ENCODE measurements at places on chromosomes 2 and 18. TPM values are rescaled to one million over a fixed set of nuclear protein-coding genes. Genes with fewer than 3 reads are reported as not detected.

DNA sequence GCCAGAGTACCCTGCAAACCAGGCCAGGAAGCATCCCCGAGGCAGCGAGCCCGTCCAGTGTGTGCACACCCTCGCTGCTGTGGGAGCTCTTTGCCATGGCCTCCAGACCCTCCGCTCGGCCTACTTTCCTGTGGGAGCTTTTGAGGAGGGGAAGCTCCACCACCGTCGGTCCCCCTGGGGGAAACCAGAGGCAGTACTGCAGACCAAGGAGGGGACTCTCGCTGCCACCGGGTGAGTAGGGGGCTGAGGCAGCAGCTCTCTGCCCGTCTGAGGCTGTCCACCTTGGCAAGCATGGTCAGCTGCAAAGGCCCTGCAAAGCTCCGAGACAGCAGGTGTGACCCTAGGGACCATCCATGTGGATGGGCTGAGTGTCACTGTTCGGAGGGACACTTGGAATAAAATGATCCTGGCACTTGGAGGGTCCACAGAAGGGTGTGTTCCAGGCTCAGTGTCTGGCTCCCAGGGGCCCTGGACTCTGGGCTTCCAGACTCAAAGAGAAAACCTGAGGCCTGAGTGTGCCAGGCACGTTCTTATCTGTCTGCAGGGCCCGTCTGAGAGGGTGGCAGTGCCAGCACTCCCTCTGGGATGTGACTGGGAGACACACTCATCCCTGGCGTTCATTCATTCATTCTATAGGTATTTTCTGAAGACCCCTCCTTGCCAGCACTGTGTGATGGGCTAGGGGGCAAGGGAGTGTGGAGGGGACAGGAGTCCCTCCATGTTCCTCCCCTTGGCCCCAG lies 282.8 kb upstream of the HS6ST1 start:
- DNase-seq = no peak

GRCh38 chr2:206958261-206958660 lies 18.9 kb downstream of the CPO start:
- DNase-seq = no peak

GRCh38 chr2:154402213-154402612 lies 296.3 kb upstream of the KCNJ3 start:
- no peak for DNase-seq

DNA sequence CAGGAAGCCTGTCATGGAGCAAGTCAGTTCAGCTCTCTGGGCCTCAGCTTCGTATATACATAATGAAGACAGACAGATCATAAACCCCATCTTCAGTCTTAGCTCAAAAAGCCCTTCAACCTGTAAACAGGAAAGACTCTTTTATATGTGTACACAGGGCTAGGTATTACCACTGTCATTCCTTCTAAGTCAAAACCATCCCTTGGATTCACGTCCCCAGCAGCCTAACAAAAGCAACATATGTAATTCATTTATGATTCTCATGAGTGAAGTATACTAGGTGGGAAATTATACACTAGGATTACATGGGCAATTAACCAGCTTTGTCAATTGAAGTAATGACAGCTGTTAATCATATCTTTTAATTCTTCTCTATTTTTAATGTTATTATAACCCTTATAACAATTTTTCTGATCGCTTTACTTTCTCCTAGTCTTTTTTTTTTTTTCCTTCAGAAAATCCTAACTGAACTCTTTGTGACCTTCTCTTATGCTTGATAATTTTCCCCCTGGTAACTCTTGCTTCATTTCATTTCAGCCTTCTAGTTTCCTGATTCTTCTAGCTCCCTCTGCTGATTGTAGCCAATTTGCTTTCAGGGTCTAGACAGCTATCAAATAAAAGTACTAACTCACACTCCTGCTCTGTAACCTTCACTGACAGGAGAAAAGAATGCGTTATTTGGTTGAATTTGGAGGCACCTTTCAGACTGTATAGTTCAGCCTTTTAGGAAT lies 99.7 kb downstream of the RBM43 start:
- DNase-seq = no peak

GRCh38 chr2:191105082-191105481 lies 45.7 kb downstream of the STAT4 start:
- DNase-seq = no peak

GRCh38 chr2:224584111-224584784 lies 915 bp downstream of the CUL3 start:
- no peak for DNase-seq

GRCh38 chr2:177239053-177239452 lies 25.5 kb downstream of the NFE2L2 start:
- no peak for DNase-seq

DNA sequence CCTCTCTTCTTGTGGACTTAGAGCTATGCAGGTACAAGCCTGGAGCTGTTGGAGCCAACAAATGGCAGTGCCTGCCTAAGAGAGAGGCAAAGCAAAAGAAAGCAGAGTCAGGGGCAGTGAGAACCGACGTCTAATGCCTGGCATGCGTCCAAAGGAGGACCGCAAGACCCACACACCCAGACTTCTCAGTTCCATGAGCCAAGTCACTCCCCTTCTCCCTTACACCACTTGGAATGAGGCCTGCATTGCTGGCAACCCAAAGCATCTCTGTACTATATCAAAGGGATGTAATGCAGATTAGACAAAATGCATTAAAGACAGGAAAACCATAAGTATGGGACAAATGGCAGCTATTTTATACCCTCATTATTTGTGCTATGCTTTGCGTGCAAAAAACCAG lies 49.9 kb upstream of the RNU4ATAC start:
- no peak for DNase-seq

GRCh38 chr18:48942086-48942485 lies 8.7 kb downstream of the SMAD7 start:
- DNase-seq = no peak

DNA sequence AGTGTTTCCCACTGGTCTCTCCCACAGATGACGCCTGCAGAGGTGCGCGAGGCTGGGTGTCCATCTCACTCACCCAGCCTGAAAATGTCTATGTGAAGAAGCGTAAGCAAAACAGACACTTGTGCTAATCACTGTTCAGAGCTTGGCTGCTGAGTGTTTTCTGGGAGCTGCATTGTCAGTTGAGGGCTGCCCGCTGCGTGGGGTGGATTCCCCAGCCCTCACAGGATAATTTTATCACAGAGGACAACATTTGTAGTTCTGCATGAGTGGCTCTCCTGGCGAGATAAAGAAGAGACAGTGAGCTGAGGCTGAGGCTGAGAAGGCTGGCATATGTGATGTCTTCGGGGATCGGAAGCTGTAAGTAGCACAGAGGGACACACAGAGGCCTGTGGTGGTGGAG lies 16.2 kb upstream of the CAPN13 start:
- no peak for DNase-seq

DNA sequence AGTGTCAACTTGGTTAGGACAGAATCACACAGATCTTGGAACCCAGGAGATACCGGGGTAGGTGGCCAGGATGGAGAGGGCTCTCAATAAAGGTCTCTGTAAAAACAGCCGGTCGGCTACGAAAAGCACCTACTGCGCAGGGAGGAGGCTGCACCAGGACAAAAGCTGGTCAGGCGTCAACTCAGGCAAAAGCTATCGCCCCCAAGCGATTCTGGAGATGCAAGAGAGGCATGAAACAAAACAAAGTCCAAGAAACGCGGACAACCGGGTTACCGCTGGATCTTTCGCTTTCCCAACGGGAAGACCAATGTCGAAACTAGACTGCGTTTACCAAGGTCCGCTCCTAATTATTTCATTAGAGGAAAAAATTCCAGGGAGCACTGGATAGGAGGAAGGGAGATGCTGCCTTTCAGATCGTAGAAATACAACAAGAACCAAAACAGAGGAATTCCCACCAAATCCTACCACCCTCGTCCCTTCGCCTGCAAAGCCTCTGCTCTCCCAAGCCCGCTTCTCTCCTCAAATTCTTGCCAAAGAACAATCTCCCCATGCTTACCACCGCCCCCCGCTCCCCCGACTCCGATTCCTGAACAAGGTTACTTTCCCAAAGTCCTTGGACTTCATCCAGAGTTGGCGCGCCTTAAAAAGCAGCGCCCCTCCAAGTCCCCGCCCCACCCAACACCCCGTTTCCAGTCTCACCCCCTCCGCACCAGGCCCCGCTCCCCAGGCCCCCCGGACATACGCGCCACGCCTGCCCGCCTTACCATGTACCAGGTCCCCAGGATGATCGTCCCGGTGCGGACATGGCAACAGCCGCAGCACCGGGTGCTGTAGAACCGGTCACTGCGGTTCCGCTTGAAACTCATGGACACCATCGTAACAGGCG lies 539 bp downstream of the LAPTM4A start:
- no peak for DNase-seq

Gene FAM228A
- total RNA-seq = 3.6 TPM

Gene CBLN2
- 0.72 TPM for total RNA-seq

Gene CAVIN2
- 45.3 TPM for total RNA-seq
